ENCODE measurements at places on chromosomes 12 and 14.

DNA sequence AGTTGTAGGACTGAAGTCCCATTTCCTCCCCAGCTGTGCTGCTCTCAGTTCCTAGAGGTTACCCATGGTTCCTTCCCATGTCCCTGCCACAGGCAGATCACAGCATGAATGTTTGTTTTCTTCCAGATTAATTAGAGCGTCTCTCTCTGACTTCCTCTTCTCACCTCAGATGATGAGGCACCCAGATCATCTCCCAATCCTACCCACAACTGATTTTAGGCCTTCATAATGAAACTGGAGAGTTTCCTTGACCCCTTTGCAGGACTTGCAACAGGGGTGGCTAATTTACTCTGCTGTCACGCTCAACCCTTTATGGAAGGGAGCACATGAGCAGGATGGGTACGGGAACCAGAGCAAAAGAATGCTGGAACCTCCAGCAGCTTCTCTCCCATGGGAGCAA is 32.1 kb upstream of the TXNRD1 start:
- no peak for DNase-seq

DNA sequence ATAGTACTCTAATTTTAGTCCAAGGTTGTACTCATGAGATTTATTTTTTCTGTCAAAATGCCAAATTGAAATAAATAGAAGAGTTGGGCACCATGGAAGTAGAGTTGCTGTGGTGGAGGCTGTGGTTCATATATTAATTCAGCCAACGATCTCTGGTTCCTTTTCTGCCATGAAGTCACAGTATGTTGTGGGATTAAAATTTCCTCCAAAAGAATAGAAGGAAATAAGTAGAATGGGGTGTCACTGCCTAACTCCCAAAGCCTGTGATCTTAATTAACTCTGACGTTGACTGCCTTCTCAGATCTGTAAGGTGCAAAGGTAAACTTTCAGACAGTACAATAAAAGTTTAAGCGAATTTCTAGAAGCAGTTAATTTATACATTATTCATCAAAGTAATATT is 37.6 kb upstream of the FBXO34 start:
- DNase-seq, result no peak

DNA sequence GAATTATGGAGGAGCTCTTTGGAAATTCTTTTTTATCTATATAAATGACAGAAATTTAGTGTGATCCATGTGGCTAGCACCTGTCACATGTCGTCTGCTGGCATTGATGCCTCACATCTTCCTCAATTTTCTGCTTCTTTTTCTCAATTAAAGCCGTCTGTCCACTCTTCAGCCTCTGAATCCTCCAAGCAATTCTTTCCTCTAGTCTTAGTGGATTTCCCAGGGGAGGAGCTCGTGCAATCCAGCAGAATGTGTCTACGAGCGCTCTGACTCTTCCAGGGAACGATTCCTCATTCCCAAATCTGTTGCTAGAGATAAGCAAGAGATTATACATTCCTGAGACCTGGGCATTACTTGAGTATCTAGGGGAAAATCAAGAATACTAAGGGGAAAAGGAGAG is 176.6 kb downstream of the EMP1 start:
- DNase-seq, result peak; percentile 6

- no peak for DNase-seq
These were observed 550.0 kb upstream of the TBX3 start for GRCh38 chr12:115233891-115234543.

- no peak for DNase-seq
These were observed 410.2 kb downstream of the APAF1 start for GRCh38 chr12:99055299-99055698.

All from GM23248 (cell line).